Stimulated activated CD4-positive, alpha-beta T cell treated with anti-CD3 and anti-CD28 coated beads, Interleukin-12 subunit alpha, Interleukin-12 subunit beta, amount 100 ng/mL, for 24 hours (primary cell): ENCODE measurements at places on chromosomes 7 and 10.

GRCh38 chr10:28793482-28793881 lies 116.2 kb downstream of the BAMBI start:
- no peak for DNase-seq

DNA sequence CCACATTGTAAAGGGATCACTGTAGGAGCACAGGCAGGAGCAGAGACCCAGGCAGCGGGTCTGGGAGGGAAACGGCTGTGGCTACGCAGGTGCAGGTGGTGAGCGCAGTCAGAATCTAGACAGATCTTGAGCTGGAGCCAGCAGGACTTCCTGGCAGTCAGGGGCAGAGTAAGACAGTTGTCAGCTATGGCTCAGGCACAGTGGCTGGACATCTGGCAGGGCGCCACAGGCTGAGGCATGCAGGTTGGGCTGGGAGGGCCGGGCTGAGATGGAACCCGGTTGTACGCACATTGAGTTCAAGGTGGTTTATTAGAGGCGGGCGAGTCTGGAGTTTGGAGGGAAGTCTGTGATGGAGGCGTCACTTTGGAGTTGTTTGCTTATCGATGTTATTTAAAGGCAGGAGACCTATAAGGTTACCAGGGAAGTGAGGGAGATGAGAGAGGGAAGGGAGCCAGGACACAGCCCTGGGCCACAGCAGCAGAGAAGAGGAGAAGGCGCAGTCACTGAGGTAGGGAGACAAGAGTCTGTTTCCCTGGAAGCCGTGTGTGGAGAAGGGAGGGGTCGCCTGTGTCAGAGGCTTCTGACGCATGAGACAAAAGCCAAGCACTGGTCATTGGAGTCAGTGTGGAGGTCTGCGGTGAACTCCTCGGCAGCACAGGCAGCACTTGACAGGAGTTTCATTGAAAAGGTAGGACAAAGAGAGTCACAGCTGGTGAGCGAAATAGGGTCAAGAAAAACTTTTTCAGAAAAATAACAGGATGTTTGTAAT lies 73.8 kb downstream of the LANCL2 start:
- no peak for DNase-seq

GRCh38 chr7:110521357-110521911 lies 569.5 kb upstream of the LRRN3 start:
- DNase-seq = no peak

- DNase-seq = no peak
Measured at GRCh38 chr10:92419740-92420545, 129.0 kb downstream of the MARCHF5 start.

DNA sequence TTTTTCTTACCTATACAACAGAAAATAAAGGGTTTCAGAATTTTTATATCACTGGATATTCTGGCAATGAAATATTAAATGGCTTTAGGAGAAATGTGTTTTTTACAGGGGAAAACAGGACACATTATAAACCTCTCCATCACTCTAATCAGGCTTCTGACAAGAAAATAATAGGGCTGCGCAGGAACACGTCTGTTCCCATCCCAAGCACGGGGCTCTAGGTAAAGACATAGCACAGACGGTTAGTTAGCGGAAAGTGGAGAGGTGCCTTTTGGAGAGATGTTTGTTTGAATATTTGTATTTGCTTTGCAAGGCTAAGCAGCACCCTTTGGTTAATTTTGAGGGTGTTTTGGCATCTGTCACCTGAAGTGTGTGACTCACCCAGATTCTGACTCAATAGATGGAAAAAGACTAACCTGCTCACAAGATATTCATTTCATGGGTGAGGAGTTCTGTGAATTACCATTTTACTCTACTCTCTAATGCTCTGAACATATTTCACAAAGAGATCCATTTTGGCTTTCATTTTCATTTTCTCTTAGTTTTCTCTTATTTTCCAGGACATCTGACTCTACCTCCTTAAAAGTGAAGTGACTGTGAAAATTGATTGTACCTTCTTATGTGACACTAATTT lies 174.5 kb upstream of the AKR1E2 start:
- DNase-seq = no peak

- no peak for DNase-seq
Measured at GRCh38 chr7:94906065-94906851, 1.1 kb upstream of the PPP1R9A start.

GRCh38 chr7:68718097-68718551 lies 880.2 kb upstream of the AUTS2 start:
- DNase-seq = no peak

DNA sequence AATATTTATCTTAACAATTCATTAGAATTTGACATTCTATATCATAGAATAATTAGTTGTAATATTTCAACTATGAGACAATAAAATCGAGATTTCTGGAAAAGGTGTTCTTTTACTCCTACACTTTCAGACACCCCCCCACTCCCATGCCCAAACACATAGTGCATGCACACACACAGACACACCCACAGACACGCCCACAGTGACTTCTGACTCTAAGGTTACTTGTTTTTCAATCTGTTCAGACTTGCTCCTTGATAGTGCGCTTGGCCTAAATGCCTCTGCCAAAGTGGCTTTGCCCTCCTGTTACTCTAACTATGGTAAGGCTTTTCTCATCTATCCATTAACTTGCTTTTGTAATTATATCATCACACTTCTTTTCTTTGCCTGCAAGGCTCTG lies 144.0 kb upstream of the PPP1R3A start:
- DNase-seq = no peak

GRCh38 chr10:123772645-123773508 lies 106.7 kb downstream of the GPR26 start:
- DNase-seq = peak; percentile 4

DNA sequence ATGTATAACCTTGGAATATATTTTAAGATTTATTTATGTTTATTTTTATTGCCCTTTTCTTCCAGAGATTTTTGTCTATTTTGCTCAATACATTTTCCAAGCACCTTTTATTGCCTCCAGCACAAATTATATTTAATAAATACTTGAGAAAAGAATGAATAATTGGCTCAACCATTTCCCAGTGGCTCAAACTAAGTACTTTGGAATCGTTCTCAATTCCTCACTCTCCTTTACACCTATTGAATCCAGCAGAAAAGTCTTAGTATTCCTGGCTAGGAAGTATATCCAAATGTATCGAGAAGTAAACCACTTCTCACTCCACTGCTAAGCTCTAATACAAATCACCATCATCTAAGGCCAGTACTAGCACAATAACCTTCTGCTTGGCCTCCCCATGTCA lies 276.1 kb downstream of the NEBL start:
- no peak for DNase-seq
